Stomach (tissue), 19 donors: ENCODE measurements at places on chromosomes 7 and 10. TPM values are rescaled to one million over a fixed set of nuclear protein-coding genes. Genes with fewer than 3 reads are reported as not detected.

GRCh38 chr7:27345164-27345887, 102.7 kb downstream of the EVX1 start:
- DNase-seq = no peak
- H3K27ac ChIP-seq = no peak overlapping the region
- no peak overlapping the region for H3K4me3 ChIP-seq
- no peaks in the 10 kb centered on the region for H3K27me3 ChIP-seq
- H3K36me3 ChIP-seq = no peaks in the 10 kb centered on the region

DNA sequence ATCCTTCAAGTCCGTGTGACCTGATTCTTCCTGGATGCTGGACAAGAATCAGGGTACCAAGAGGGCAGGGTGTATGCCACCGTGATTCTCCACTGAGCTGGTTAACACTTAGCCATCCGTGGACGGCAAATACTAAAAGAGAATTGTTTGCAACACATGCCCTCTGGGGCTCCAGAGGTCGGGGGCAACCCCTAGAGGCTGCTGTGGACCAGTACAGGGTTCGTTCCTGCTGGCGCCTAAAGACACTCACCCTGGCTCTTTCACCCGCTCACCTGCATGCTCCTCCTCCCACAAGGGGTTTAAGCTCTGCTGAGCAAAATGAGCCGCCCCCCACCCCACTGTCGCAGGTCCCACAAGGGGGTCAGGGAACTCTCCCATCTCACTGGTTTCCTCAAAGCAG, 148.7 kb upstream of the ITGB1 start:
- no peaks in the 10 kb centered on the region for H3K27me3 ChIP-seq
- no peak overlapping the region for H3K27ac ChIP-seq
- H3K36me3 ChIP-seq = no peaks in the 10 kb centered on the region
- no peak for DNase-seq

GRCh38 chr10:131811630-131812403, 89.0 kb upstream of the PPP2R2D start:
- no peaks in the 10 kb centered on the region for H3K4me1 ChIP-seq
- no peak for DNase-seq
- H3K4me3 ChIP-seq = no peak overlapping the region

- H3K36me3 ChIP-seq = no peaks in the 10 kb centered on the region
- DNase-seq = no peak
- no peak overlapping the region for H3K4me3 ChIP-seq
- no peaks in the 10 kb centered on the region for H3K4me1 ChIP-seq
- no peaks in the 10 kb centered on the region for H3K27me3 ChIP-seq
- no peak overlapping the region for H3K27ac ChIP-seq
Measured at GRCh38 chr7:50355817-50356178, 51.3 kb downstream of the IKZF1 start.

PON1 gene
- not detected for total RNA-seq
